ENCODE measurements at places on chromosomes 1 and 21.

- DNase-seq: no peak
Observed at GRCh38 chr21:31634993-31635392, 24.5 kb upstream of the SOD1 start.

DNA sequence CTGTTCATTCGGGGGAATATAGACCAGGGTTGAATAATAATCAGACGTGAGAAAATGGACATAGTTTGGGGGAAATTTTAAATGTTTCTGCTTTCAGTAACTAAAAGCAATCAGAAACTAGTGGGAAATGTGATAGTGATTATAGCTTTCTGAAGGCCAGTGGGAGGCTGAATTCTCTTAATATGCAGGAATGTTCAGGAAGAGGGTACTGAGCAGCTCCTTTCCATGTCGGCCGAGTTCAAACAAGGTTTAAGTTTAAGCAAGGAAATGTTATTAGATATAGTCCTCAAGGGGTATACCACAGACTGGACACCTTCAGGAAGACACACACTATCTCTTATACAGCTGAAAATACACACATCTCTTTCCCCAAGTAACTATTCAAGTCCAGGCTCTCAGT is 105.5 kb downstream of the HHAT start:
- DNase-seq: no peak

DNA sequence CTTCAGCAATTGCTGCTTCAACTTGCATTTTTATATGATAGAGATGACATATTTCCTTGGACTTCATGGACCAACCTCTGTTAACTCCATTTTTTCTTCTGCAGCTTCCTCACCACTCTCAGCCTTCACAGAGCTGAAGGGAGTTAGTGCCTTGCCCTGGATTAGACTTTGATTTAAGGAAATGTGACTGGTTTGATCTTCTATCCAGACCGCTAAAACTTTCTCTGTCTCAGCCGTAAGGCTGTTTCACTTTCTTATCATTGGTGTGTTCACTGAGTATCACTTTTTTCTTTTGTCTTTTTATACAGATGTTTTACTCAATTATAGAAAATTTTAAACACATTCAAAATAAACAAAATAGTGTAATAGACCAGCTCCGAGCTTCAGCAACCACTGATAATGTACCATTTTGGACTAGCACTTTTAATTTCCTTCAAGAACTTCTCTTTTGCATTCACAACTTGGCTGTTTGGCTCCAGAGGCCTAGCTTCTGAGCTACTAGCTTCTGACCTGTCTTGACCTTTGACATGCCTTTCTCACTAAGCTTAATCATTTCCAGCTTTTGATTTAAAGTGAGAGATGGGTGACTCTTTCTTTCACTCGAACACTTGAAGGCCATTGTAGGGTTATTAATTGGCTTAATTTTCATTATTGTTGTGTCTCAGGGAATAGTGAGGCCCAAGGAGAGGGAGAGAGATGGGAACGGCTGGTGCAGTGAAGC is 9.3 kb downstream of the NEK7 start:
- no peak for DNase-seq

DNA sequence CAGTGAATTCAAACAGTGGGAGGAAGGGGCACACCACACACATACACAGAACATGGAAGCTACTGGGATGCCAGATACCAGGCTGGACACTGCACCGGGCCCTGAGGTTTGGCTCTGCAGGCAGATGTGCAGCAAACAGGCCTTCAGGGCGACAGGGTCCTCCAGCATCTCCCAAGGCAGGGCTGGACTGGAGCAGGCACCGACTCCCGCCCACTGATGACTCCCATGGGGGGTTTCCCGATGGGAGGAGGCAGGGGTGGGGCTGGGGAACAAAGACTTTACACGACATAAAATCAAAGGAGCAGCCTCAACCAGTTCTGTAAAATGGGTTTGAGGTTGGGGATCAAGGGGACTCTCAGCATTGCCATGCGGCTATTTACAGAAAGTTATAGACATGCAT is 118.1 kb downstream of the SYT2 start:
- no peak for DNase-seq

- no peak for DNase-seq
Observed at GRCh38 chr1:115175596-115175995, 86.3 kb upstream of the TSPAN2 start.

- DNase-seq: peak; percentile 47
Observed at GRCh38 chr1:210222340-210223006, 10.1 kb upstream of the SERTAD4 start.

GRCh38 chr1:170993151-170993550 is 57.8 kb downstream of the MROH9 start:
- DNase-seq: no peak

DNA sequence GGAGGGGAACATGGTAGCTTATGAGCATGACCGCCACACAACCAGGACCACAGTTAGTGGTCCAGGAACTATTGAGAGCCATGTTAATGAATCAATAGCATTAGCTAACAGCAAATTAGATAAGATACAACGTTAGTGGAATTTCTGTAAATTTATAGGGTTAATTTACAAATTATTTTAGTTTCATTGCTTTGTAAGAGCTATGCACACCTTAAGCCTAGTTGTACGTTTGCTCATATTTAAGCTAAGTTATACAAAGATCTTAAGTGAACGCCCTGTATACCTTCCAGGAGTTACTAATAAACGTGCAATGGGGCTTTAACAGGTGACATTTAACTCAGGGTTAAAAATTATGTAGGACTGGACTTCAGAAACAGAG is 749 bp downstream of the EXOSC10 start:
- DNase-seq: no peak

DNA sequence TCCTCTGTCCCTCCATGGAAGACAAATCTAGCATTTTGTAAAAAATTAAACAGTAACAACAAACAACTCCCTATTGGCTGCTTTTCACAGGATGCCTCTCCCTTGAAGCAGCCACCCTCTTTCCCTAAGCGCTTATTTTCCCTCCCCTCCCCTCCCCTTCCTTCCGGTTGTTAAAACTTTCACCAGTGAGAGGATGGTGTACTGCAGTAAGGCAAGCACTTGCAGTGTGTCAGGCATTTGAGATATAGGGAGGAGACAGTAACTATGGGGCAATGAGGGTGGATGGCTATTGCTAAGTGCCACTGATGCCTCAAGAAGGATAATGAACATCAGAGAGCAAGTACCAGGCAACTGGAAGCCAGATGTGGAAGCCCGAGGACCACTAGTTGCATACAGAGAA is 19.1 kb upstream of the KIAA1614 start:
- no peak for DNase-seq
